Spleen (tissue), 13 donors: ENCODE measurements at places on chromosomes 5 and 9. TPM values are rescaled to one million over a fixed set of nuclear protein-coding genes. Genes with fewer than 3 reads are reported as not detected.

The PRSS3 gene
- total RNA-seq: not detected

DNA sequence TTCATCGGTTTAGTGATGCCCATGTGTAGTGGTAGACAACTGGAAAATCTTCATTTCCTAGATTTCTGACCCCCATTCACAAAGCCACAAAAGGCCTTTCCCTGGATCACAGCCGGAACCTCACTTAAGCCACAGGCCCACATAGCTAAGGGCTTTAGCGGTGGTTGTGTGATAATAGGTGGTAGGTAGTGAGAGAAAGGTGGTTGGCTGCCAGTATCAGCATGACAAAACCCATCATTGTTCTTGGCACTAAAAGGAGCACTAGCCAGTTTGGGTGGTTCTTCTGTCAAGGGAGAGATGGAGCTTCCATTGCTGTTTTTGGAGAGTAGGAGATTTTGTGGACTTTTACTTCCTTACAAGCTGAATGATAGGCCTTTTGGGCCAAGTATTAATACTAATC is 9.7 kb upstream of the SLC36A2 start:
- no peak overlapping the region for H3K4me3 ChIP-seq
- no peaks in the 10 kb centered on the region for H3K36me3 ChIP-seq
- no peak for DNase-seq
- H3K27me3 ChIP-seq: no peaks in the 10 kb centered on the region
- H3K4me1 ChIP-seq: no peaks in the 10 kb centered on the region

The GRIA1 gene
- not detected for total RNA-seq

The HINT1 gene
- total RNA-seq: 139 TPM

The AJM1 gene
- 10.0 TPM for total RNA-seq

DNA sequence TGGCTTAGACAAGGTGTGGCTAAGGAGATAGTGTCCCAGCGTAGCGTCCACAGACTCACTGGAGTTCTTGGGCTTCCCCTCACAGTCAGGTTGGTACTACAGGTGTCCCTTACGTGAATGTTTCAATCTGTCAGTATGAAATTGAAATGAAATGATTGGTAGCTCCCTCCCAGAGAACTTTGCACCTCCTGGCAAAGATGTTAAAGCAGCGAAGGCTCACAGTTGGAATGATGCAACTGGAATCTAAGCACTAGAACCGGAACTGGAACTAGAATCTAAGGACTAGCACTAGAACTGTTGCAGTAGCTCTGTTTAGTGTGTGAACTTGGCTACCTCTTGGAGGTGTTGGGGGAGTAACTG is 1.1 kb downstream of the SLC31A1 start:
- DNase-seq: no peak
- peaks cover 74% of the 10 kb centered on the region for H3K4me1 ChIP-seq
- no peak overlapping the region for H3K27ac ChIP-seq
- no peaks in the 10 kb centered on the region for H3K27me3 ChIP-seq

- H3K27me3 ChIP-seq: no peaks in the 10 kb centered on the region
- peaks cover 4% of the 10 kb centered on the region for H3K36me3 ChIP-seq
- H3K4me3 ChIP-seq: no peak overlapping the region
- H3K27ac ChIP-seq: no peak overlapping the region
These were observed 124.8 kb downstream of the FRMD3 start for GRCh38 chr9:83413367-83413766.

The ACOT12 gene
- not detected for total RNA-seq

GRCh38 chr9:37157726-37158377 is 37.5 kb downstream of the ZCCHC7 start:
- H3K36me3 ChIP-seq: peaks cover 4% of the 10 kb centered on the region
- no peaks in the 10 kb centered on the region for H3K27me3 ChIP-seq
- H3K27ac ChIP-seq: no peak overlapping the region
- H3K4me3 ChIP-seq: no peak overlapping the region

DNA sequence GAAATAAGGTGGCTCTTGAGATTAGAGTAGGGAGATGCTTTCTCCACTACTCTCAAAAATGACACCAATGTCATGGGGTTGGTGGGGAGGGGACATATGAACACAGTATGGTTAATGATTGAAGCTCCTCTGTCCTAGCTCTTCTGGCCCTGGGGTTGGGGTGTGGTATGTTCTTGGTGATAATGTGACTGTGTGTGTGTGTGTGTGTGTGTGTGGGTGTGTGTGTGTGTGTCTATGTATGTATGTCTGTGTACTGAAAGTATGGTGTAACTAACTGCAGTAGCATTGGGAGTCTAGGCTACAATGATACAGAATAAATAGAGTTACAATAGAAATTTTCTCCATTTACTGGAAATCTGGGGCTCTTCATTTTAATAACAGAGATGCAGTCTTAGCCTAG is 121.0 kb upstream of the CD180 start:
- H3K4me1 ChIP-seq: peaks cover 9% of the 10 kb centered on the region
- no peaks in the 10 kb centered on the region for H3K36me3 ChIP-seq
- H3K4me3 ChIP-seq: no peak overlapping the region
- H3K27me3 ChIP-seq: no peaks in the 10 kb centered on the region

DNA sequence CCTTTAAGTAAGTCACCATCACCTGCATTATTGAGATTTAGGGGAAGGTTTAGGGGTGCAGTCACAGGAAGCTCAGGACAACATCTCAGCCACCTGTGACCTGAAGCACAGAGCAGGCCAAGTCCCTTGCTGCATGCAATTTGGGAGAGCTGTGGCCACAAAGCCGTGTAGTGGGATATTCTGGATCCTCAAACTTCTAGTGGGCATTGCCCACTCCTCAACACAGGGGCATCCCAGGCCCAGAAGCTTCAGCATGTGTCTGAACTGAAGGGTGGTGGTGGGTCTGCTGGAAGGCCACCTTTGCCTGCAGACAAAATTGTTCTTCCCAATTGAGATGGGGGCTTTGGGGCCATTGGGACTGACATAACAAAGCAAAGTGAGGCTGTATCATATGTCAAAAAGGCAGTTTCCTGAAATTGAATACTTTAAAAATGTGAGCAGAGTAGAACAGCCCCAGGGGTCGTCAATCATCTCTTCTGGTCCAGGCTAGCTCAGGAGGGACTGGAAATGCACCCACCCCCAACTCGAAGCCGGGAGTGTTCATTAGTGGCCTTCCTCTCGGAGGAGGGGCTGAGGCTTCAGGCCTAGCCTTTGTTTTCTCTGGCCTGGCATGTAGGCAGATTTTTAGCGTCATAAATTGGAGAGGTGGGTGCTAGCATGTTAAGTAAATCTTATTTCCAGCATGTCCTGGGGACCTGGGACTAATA is 2.8 kb upstream of the GADD45G start:
- no peaks in the 10 kb centered on the region for H3K27me3 ChIP-seq
- no peaks in the 10 kb centered on the region for H3K36me3 ChIP-seq
- H3K4me3 ChIP-seq: no peak overlapping the region
- no peak overlapping the region for H3K27ac ChIP-seq
- no peak for DNase-seq
- peaks cover 45% of the 10 kb centered on the region for H3K4me1 ChIP-seq

The PAM gene
- total RNA-seq: 104 TPM

- no peak overlapping the region for H3K4me3 ChIP-seq
- no peaks in the 10 kb centered on the region for H3K4me1 ChIP-seq
- H3K27ac ChIP-seq: no peak overlapping the region
- no peaks in the 10 kb centered on the region for H3K27me3 ChIP-seq
- no peaks in the 10 kb centered on the region for H3K36me3 ChIP-seq
These were observed 263.7 kb downstream of the TENT4A start for GRCh38 chr5:6976971-6977370.

- no peaks in the 10 kb centered on the region for H3K4me1 ChIP-seq
- H3K27ac ChIP-seq: no peak overlapping the region
- H3K36me3 ChIP-seq: peaks cover 73% of the 10 kb centered on the region
- no peak overlapping the region for H3K4me3 ChIP-seq
- no peaks in the 10 kb centered on the region for H3K27me3 ChIP-seq
- no peak for DNase-seq
These were observed 78.8 kb downstream of the NIPSNAP3B start for GRCh38 chr9:104842698-104843097.

- no peaks in the 10 kb centered on the region for H3K27me3 ChIP-seq
- H3K4me1 ChIP-seq: no peaks in the 10 kb centered on the region
- H3K4me3 ChIP-seq: no peak overlapping the region
- DNase-seq: no peak
- H3K36me3 ChIP-seq: no peaks in the 10 kb centered on the region
These were observed 42.3 kb downstream of the CAMK4 start for GRCh38 chr5:111266491-111266890.

The FYB1 gene
- total RNA-seq: 208 TPM

GRCh38 chr5:37921452-37921851 is 81.6 kb upstream of the GDNF start:
- no peaks in the 10 kb centered on the region for H3K4me1 ChIP-seq
- H3K36me3 ChIP-seq: no peaks in the 10 kb centered on the region
- no peak for DNase-seq
- H3K4me3 ChIP-seq: no peak overlapping the region

DNA sequence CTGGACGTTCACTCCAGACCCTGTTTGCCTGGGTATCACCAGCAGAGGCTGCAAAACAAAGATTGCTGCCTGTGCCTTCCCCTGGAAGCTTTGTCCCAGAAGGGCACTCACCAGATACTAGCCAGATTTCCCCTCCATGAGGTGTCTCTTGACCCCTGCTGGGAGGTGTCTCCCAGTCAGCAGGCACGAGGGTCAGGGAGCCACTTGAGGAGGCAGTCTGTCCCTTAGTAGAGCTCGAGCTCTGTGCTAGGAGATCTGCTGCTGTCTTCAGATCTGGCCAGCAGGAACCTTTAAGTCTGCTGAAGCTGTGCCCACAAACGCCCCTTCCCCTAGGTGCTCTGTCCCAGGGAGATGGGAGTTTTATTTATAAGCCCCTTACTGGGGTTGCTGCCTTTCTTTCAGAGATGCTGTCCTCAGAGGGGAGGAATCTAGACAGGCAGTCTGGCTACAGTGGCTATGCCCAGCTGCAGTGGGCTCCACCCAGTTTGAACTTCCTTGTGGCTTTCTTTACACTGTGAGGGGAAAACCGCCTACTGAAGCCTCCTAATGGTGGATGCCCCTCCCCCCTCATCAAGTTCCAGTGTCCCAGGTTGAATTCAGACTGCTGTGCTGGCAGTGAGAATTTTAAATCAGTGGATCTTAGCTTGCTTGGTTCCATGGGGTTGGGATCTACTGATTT is 253.9 kb downstream of the SPATA31D1 start:
- H3K4me1 ChIP-seq: no peaks in the 10 kb centered on the region
- DNase-seq: peak; percentile 57
- no peak overlapping the region for H3K27ac ChIP-seq
- H3K36me3 ChIP-seq: no peaks in the 10 kb centered on the region
- no peak overlapping the region for H3K4me3 ChIP-seq

GRCh38 chr5:11040345-11040744 is 279.3 kb upstream of the DAP start:
- H3K27ac ChIP-seq: no peak overlapping the region
- no peaks in the 10 kb centered on the region for H3K4me1 ChIP-seq
- DNase-seq: no peak
- no peaks in the 10 kb centered on the region for H3K36me3 ChIP-seq

The ZNF879 gene
- 6.3 TPM for total RNA-seq

The BARHL1 gene
- not detected for total RNA-seq

GRCh38 chr9:75912951-75913350 is 22.5 kb downstream of the PCSK5 start:
- H3K4me1 ChIP-seq: no peaks in the 10 kb centered on the region
- no peaks in the 10 kb centered on the region for H3K27me3 ChIP-seq
- H3K4me3 ChIP-seq: no peak overlapping the region
- no peak for DNase-seq
- H3K27ac ChIP-seq: no peak overlapping the region

DNA sequence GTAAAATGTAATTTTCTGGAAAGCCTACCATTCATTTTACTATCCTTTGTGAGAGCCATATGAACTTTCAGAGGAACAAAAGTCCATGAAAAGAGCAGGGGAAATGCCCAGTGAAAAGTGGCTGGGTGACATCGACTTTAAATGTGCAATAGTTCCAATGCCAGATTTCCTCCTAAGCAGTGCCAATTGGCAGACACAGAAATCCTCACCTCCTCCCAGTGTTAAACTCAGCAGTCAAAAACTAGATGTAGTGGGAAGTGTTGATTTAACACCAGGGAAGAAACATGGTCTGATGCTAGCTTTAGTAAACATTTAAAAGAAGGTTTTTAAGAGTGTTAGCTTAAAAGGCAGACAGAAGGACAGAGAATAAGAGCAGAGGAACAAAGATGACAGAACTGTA is 2055.2 kb downstream of the MAT2B start:
- H3K4me1 ChIP-seq: no peaks in the 10 kb centered on the region
- H3K27me3 ChIP-seq: no peaks in the 10 kb centered on the region
- no peak overlapping the region for H3K4me3 ChIP-seq
- H3K27ac ChIP-seq: no peak overlapping the region
